Activated CD4-positive, alpha-beta T cell treated with anti-CD3 and anti-CD28 coated beads, Interleukin-2, amount 50 U/mL, for 4 hours (primary cell): ENCODE measurements at places on chromosomes 12 and 14.

GRCh38 chr14:21643407-21643806, 8.7 kb upstream of the OR10G2 start:
- no peak for DNase-seq

- DNase-seq, result no peak
Observed at GRCh38 chr12:62335796-62336195, 75.6 kb downstream of the USP15 start.

GRCh38 chr12:107530701-107531100, 154.9 kb upstream of the PWP1 start:
- DNase-seq, result no peak

GRCh38 chr14:103280278-103280928, 53.6 kb upstream of the EIF5 start:
- no peak for DNase-seq

DNA sequence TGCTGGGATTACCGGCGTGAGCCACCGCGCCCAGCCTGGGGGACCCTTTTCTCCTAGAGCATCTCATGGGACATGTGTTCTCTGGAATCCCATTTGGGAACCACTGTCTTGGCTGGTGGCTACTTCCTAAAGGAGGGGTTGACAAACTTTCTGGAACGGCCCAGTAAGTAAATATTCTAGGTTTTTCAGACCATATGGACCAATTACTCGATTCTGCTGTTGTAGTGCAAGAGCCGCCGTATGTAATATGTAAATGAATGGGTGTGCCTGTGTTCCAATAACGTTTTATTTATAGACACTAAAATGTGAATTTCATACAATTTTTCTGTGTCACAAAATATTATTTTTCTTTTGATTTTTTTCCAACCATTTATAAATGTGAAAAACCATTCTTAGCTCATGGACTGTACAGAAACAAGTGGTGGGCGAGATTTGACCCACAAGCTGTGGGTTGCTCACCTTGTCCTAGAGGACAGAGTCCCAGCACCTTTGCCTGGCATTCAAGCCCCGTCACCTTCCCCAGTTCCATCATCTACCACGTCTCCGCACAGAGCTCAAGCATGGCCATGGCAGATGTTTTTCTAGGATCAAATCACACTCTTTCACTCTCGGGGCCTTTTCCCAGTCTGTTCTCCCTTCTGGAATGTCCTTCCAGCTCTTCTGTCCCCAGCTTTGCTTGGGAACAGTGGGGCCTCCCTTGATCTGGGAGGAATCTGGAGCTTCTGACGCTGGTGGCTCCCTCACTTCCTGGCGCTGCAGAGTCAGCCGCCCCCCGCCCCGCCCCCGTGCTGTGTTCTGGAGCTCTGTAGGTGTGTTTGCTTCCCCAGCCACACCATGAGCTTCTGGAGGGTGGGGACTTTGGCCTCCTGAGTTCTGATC, 17.9 kb upstream of the RCOR1 start:
- DNase-seq, result no peak

DNA sequence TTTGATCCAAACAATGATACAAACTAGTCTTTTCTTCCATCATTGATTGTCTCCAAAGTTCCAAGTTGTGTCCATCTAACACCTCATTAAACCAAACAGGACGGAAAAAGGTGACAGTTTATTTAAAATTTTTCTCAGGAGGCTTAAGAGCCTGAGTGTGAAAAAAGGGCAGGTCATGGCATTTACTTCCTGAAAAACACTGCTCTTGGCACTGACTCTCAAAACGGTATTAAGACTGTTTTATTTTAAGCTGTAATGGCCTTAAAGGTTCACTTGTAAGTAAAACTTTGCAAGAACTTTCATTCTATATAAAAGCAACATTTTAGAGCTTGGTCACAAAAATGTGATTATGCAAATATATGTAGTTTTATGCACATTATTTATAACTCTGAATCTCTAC, 222.5 kb downstream of the SLC2A13 start:
- DNase-seq, result no peak

DNA sequence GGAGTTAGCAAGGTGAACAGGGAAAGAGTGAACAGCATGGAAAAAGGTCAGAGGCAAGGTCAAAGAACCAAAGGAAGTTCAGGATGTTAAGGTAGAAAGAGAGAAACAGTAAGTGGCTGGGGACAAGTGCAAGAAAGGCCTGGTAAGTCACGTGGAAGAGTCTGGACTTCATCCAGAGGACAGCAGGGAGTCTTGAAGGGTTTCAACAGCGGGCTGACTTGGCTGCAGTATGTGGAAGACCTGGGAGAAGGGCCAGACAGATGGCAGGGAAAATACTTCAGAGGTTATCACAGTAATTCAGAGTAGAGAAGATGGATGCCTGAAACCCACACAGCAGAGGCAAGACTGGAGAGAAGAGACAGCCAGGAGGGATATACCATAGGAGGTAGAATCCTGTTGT, 34.0 kb downstream of the CIT start:
- no peak for DNase-seq

DNA sequence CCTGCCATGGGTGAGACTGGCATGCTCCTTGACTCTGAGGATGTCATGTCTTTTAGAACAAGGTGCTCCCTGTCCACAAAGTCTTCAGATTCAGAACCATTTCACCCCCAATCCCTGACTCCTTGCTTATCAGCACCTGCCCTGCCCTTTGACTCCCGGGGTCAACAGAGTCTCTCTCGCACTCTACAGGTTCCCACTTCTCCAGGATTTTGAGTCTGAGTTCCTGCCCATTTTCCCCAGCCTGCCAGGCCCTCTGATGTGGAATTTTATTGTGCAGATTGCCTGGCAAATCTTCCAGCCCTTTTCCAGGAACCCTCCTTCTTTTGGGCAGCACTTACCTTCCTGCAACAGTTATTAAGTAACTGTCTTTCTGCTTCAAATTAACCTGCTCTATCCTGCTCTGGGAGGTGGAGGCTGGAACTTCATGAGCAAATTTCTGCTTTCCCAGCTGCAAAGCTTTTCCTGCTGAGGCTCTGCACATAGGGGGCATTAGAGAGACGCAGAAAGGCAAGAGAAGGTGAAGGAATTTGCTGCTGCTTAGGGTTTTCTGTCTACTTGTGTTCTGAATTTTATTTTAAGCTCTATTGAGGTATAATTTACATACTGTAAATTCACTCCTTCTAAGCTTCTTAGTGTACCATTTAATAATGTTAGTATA, 259.1 kb downstream of the PCNX1 start:
- DNase-seq, result no peak

DNA sequence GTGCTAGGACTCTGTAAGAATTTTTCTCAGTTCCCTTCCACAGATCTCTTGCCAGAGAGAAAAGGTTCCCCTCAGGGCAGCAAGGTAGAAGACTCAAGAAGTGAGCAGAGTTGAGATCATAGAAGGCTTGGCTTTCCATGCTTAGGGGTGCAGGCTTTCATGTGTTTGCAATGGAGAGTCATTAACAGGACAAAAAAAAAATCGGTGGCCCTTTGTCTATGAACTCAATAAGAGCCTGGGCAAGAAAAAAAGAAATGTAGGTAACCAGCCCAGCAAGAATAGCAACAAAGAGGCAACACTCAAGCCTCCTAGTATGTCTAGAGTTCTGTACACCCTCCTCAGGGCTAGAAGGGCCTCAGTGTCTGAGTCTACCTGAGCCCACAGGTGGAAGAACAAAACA, 23.4 kb upstream of the LRP6 start:
- no peak for DNase-seq

DNA sequence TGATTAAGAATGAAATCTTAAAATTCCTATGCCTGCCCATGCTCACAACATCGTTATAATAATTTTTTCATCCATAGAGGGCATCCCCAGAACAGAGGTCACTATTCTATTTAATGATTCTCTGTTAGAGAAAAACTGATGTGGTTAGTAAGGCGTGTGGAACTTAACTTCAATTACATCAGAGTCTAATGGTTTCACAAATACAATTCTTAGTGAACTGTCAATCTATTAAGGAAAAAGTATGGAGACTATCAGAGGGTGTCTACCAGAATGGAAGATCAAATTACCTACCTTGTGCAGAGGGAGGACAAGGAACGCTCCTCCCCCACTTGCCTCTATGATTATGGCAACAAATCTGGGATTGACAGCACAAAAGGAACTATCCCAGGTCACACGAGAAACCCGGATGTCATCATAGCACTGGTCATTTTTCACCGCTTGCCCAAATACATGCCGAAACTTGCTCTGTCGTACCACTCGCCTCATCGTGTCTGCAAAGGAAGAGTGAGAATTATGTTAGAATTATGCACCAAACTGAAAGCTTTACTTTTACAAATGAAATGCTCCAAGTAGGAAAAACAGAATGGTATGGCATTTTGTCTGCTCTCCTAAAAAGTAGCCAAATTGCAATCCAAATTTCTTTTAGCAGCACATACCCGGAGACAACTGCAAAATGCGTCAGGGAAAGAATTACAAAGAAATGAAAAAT, 30.3 kb downstream of the CORO1C start:
- DNase-seq, result no peak

DNA sequence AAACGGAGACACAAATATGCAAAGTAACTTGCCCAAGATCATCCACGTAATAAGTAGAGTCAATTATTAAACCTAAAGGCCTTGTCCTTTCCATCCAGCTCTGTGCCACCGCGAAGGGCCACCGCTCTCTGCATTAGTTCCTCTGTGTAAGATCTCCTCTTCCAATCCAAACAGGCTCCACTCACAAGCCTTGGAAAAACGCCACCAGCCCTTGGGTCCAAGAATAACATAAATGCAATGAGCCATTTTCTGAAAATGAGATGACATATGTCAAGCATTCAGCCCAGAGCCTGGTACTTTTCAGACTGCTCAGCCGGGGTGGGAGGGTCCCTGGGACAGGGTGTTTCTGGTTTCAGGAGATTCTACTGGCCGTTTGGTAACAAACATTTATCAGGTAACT, 30.0 kb downstream of the DGLUCY start:
- DNase-seq, result no peak
